Lower leg skin (tissue), 4 donors: ENCODE measurements at places on chromosomes 5 and 9. TPM values are rescaled to one million over a fixed set of nuclear protein-coding genes. Genes with fewer than 3 reads are reported as not detected.

Gene SERF1B
- 24.2 TPM for total RNA-seq

GRCh38 chr5:143413958-143414669 is 10.6 kb upstream of the NR3C1 start:
- no peak for DNase-seq

DNA sequence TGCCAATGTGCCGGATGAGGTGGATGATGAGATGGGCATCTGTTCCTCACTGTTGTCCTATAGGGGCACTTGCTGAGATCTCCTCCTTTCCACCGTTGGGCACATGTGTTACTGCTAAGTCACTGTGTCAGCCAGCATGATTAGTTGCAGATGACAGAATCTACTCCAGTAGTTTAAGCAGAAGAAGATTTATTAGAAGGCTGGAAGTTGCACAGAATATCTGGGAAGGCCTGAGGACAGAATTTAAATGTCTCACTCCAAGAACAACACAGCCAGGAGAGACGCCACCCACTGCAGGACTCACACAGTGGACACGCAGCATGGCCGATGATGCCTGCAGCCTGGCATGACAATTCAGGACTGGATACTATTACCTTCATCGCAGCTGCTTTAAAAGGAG is 157.5 kb downstream of the NSG2 start:
- DNase-seq, result peak; percentile 9

- DNase-seq, result no peak
Measured at GRCh38 chr9:94639061-94639998, at the start of gene FBP1. FBP1 (minus strand) TSS chr9:94639518; CDS start chr9:94639310, 208 bp downstream.

DNA sequence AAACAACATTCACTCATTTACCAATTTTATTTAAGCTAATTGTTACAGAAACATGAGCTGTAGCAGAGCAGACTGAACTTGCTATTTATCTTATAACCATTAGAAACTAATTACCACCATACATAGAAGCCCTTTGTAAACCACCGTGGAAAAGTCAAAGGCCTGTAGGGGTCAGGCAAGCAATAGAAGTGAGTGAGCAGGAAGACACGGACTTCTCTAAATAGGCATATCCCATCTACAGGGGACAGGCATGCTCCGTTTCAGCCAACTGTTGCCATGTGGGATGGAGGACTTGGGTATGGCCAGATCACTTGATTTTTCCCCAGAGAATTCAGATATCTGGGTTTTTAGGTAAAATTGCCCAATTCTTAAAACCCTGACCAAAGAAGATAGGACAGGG is 44.8 kb downstream of the PRRC1 start:
- no peak for DNase-seq

Gene ZNF484
- 4.4 TPM for total RNA-seq

Gene PCA3
- not detected for total RNA-seq

Gene IFNK
- total RNA-seq, result not detected

DNA sequence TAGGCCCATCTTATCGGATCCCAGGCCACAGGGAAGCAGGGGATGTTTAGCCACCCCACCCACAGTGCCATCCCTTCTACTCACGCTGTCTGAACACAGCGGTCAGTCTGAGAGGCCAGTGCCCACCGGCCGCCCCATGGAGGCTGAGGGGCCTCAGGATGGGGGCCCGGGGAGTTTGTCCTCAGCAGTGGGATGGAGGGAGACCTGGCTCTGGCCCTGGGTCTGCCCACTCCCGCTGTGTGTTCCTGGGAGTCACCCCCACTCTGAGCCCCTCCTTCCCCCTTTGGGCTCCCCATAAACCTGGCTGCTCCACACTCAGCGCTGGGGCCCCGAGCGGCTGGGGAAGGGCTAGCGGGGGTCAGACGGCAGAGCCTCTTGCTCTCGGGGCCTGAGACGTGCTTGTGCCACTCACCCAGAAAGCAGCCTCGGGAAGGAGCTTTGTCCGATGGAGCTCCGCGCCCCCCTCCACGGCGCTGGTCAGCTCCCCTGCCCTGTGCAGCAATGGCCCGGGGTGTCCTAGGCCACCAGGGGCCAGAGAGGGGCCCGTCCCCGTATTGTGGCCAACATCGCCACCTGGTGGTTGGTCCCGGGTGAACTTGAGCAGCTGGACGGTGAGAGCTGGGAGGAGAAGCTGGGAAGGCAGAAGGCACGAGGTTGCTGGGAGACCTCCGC is 10.9 kb upstream of the LAMC3 start:
- DNase-seq, result no peak

DNA sequence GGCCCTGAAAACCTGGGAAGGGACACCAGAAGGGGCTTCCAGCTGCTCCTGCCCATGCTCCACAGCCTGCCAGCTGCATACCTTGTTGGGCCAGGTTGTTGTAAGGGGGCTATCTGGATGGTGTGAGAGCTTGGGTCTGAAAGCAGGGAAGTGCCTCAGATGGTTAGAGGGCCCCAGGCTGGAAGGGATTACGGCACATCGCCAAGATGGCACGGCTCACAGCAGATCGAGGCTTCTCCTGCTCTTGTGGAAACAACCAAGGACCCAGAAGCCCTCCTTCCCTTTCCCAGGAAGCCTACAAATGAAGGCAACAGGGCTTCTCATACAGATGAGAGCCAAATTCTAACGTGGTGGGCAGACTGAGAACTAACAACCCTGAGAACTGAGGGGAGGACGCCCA is 121.7 kb upstream of the ADCY2 start:
- no peak for DNase-seq

DNA sequence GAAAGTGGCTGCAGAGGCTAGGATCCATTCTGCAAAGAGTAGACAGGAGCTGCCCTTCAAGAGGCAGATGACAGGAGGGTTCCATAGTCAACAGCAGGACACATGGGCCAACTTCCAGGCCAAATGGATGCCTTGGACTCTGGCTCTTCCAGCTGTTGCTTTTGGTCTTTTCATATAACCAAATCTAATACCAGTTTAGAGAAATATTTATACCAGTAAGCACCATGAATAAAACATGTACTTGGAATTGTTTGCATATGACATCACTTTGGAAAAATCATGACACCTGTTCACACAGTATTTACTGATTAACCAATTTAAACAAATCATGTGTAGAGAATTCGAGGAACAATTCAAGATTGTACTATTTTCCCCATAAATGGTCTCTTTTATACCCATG is 481.3 kb downstream of the DMRT2 start:
- DNase-seq, result no peak

Gene APBA1
- total RNA-seq, result 4.9 TPM

Gene BTNL8
- total RNA-seq, result not detected

- DNase-seq, result no peak
Measured at GRCh38 chr5:113337515-113338415, 97.0 kb downstream of the TSSK1B start.

GRCh38 chr5:112703866-112704820 is 33.5 kb upstream of the APC start:
- DNase-seq, result no peak

Gene ISL1
- total RNA-seq, result 2.0 TPM

- no peak for DNase-seq
Measured at GRCh38 chr5:54753034-54753433, 232.4 kb downstream of the ESM1 start.

DNA sequence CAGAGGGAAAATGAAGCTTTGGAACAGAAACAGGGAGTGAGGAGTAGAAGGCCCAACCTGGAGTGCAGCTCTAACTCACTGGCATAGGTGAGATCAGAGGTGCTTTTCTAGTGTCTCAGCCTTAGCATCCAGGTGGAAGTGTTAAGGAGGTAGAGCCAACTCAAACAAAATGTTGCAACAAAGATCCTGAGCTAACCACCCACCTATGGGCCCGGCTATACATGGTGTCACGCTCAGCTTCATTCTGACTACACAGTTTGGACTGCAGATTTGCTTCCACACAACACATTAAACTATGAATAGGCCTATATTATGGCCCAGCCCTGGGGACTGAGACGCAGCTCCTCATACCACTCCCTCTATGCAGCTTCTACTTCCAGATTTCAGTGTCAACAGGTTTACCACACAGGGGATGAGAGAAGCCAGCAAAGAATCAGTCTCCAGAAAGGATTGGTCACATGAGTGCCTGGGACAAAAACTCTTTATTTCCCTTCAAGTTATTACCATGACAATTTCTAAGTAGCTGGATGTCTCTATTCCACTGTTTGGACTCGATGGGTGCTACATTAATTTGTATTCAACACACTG is 9.0 kb downstream of the C5orf63 start:
- no peak for DNase-seq

DNA sequence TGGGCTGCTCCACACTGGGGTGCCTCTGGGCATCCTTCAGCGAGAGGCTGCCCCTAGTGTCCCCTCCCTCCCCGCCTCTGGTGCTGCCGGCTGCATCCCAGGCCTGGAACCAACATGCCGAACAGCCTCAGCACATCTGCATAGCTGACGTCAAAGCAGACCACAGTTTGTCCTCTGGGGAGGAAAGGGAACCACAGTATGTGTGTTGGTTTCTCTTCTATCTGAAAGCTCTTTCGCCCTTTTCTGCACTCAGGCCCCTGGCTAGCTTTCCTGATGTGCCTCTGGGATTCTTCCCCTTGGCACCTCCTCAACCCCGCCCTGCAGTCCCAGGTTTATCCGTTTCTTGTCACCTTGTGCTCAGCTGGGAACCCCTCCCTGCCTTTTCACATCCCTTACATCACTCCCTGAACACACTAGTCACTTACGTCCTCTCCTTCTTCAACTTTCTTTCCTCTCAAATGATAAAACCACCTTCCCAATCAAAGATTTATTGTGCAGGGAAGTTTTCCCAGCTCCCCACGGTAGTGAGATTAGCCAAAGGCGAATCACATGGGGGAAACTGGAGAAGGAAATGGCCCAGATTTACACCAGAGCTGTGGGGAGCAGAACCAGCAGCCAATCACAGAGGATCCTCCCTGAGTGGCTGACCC is 35.5 kb upstream of the B4GALT1 start:
- no peak for DNase-seq

GRCh38 chr5:175579742-175580432 is 78.0 kb upstream of the HRH2 start:
- no peak for DNase-seq

Gene CDO1
- 17.9 TPM for total RNA-seq

- no peak for DNase-seq
Measured at GRCh38 chr5:61501971-61502370, 169.9 kb downstream of the ZSWIM6 start.

GRCh38 chr9:129398961-129399633 is 221.0 kb upstream of the IER5L start:
- DNase-seq, result no peak

Gene PPP2CA
- 232 TPM for total RNA-seq

Gene SPATA31D4
- total RNA-seq, result not detected

DNA sequence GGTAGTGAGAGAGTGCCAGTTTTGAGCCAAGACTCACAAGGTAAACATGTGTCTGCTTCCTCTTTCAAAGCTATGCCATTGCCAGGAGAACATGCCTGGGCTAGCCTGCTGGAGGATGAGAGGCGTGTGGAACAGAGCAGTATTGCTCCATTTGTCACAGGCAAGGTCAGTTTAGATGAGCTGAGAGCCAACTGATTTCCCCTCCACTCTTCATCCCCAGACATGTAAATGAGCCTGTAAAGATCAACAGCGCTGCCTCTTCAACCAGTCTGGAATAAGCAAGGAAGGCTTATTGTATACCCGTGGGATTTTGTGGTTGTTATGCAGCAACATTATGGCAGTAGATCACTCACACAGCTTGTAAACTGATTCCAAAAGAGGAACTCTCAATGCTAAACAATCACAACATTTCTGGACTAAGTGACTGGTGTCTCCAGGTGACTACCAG is 8.2 kb upstream of the GDNF start:
- no peak for DNase-seq

- DNase-seq, result no peak
Measured at GRCh38 chr9:104836235-104836634, 72.3 kb downstream of the NIPSNAP3B start.

DNA sequence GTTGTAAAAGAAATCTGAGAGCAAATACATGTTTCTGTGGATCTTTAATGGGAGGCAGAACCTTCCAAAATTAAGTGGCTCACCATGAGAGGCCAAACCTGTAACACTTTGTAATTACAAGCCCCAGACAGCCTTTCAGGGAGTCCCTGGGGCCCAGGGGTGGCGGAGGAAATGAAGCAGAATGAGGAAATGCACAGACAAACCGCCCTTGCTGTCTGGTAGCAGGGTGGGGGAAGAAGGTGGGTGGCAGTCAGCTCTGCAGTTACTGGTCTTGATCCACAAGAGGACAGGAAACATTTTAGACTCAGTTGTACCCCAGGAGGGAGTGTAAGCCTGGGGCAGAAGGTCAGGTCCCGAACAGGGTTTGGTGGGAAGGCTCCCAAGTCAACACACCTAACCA is 6.5 kb downstream of the ARL14EPL start:
- no peak for DNase-seq

DNA sequence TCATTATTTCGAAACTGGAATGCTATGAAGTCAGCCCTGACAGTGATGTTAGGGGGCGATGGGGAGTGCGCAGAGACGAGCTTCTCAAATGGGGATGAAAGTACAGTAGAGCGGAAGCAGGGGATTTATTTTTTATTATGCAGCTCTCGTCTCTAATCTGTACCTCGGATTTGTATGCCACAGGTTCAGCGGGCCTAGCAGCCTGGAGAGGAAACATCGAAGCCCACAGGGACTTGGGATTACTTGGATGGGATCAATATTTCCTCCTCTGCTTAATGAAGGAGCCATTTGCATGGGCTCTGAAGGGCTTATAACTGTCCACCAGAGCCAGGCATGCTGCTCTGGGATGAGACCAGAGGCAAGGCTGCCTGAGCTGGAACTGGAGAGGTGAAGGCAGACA is 133.5 kb upstream of the RAPGEF1 start:
- DNase-seq, result no peak

DNA sequence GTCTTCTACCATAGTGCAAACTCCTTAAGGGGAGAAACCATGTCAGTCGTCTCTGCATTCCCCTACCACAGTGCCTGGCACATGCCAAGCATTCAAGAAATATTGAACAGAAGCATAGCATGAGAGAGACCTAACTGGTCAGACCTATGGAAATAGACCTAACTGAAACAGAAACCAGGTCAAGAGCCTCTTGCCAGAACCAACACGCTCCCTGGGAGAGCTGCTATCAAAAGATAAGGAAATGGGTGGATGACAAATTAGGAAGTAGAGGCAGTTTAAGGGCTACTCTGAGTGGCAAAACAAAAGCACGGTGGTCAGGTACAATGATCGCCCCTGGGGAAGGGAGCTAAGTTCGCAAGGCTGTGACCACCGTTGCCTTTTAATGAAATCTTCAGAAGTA is 66.0 kb upstream of the SMIM15 start:
- no peak for DNase-seq

Gene TIMD4
- total RNA-seq, result not detected

DNA sequence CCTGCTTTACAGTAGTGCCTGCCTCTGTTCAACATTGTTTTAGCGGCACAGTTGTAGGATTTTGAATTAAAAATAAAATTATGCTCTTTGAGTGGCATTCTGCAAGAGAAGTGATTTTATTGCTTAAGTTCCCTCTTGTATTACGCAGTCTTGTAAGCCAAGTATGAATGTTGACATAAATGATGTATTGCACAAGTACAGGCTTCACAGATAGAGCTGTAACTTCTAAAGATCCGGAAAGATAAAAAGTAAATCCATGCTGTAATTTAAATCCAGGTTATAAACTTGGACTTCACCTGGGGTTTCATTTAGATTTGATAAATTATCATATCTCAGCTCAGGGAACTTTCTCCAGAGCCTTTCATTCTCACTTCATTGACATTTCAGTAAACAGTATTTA is 1114.7 kb downstream of the PTPRD start:
- no peak for DNase-seq
